Stimulated activated CD4-positive, alpha-beta T cell treated with anti-CD3 and anti-CD28 coated beads, Interleukin-4, amount 100 ng/mL, for 1 hour (primary cell): ENCODE measurements at places on chromosomes 6 and 20.

GRCh38 chr6:148396411-148396810 is 53.8 kb downstream of the SASH1 start:
- no peak for DNase-seq

- DNase-seq: no peak
Observed at GRCh38 chr6:62286470-62286843, 432 bp upstream of the KHDRBS2 start.

DNA sequence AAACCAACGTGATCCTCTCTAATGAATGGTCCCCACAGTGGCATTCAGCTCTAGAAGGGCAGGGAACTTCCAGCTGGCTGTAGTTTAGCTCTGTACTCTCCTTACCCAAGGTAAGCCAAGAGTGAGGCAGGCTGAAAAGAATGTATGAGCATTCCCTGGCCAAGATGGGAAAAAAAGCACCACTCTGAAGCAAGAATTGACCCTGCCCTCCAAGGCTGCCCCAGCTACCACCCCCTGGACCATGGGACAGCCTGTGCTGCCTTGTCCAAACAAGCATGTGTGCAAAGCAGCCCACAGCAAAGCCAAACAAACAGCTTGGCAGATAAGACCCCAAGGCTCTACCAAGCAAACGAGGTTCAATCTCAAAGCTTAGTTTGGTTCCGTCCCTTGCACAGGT is 73.9 kb downstream of the GFOD1 start:
- no peak for DNase-seq

- DNase-seq: no peak
Observed at GRCh38 chr20:37558779-37559178, 31.1 kb upstream of the BLCAP start.

- DNase-seq: no peak
Observed at GRCh38 chr6:83914953-83915352, 55.5 kb downstream of the CYB5R4 start.
